GM23248 (cell line): ENCODE measurements at places on chromosomes 4 and X. TPM values are rescaled to one million over a fixed set of nuclear protein-coding genes. Genes with fewer than 3 reads are reported as not detected.

STPG2 gene
- 0.19 TPM in 1 of 2 replicates, not detected in the other for polyA plus RNA-seq

WDR45 gene
- polyA plus RNA-seq, result 101 and 103 TPM in 2 replicates

NDNF gene
- polyA plus RNA-seq, result 3.1 and 4.5 TPM in 2 replicates

CDX4 gene
- polyA plus RNA-seq, result not detected in 2 replicates

GATA1 gene
- not detected in 2 replicates for polyA plus RNA-seq

MTM1 gene
- polyA plus RNA-seq, result 8.1 and 8.5 TPM in 2 replicates

RTL3 gene
- polyA plus RNA-seq, result 0.18 and 0.39 TPM in 2 replicates

GLUD2 gene
- 0.28 and 0.36 TPM in 2 replicates for polyA plus RNA-seq

CFAP99 gene
- not detected in 2 replicates for polyA plus RNA-seq

TRMT2B gene
- polyA plus RNA-seq, result 8.3 and 8.5 TPM in 2 replicates

MAP7D2 gene
- polyA plus RNA-seq, result 0.11 and 0.16 TPM in 2 replicates
